ENCODE measurements at places on chromosomes 13 and 19. TPM values are rescaled to one million over a fixed set of nuclear protein-coding genes. Genes with fewer than 3 reads are reported as not detected.

VSTM1 gene
- total RNA-seq: not detected

HIPK4 gene
- total RNA-seq: 0.31 TPM

MTUS2 gene
- total RNA-seq: 6.9 TPM

ARL11 gene
- not detected for total RNA-seq

CHST8 gene
- total RNA-seq: 15.3 TPM

ZNF560 gene
- 0.63 TPM for total RNA-seq

Data from parietal lobe (tissue), 2 donors.